GOT3 (cell line): ENCODE measurements at places on chromosomes 6 and 20.

GRCh38 chr20:1539816-1540419 is 17.6 kb downstream of the SIRPD start:
- no peak for DNase-seq

DNA sequence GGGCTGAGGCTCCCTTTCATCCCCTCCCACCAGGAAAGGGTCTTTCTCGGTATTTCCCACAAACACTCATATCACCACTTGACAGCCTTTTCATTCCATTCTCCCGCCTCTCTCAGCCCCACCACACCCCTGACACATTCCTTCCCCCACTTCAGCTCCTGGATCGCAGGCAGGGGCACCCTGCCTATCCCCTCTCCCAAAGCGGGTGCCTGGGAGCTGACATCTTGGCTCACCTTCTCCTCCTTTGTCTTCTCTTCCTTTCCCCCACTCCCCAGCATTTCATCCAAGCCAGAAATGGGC is 10.2 kb upstream of the VEGFA start:
- no peak for DNase-seq

DNA sequence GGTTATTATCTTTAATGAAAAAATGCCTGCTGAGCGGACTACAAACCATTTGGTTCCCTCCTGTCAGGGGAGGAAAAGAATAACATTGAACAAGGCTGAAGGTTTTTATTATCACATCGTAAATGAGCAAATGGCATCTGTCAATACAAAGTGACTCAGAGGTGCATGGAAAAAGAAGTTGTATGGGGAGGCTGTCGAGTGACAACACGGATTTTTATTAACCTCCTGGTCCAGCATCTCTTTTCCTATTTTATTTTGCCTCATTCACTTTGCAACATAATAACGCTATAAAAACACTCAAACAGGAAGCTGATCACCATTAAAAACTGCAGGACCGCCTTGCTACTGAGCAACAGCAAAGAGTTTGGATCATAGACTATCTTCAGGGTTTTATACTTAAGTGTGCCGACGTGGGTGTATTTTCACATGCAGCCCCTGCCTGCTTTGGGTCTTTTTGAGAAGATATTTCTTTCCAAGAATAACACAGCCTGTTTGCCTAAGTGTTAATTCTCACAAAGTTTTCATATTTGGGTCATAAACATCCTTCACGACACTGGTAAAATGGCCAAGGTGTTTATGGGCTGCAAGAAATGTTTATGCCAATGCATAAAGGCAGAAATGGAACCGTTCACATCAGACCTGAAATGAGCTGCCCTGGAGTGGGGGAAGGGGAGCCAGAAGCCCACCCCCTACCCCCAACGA is 132.1 kb upstream of the SALL4 start:
- no peak for DNase-seq

GRCh38 chr6:105622226-105622625 is 219.3 kb upstream of the PREP start:
- DNase-seq, result no peak

GRCh38 chr20:12925863-12926793 is 82.6 kb upstream of the SPTLC3 start:
- no peak for DNase-seq
